Inflammatory macrophage treated with lipopolysaccharide for 1 hour (primary cell): ENCODE measurements at places on chromosomes 12 and 14.
A peak's percentile ranks its signal among the peaks of the same experiment; 100 is the strongest.

GRCh38 chr12:70052931-70053497 lies 190.2 kb upstream of the CNOT2 start:
- DNase-seq, result peak; percentile 69

DNA sequence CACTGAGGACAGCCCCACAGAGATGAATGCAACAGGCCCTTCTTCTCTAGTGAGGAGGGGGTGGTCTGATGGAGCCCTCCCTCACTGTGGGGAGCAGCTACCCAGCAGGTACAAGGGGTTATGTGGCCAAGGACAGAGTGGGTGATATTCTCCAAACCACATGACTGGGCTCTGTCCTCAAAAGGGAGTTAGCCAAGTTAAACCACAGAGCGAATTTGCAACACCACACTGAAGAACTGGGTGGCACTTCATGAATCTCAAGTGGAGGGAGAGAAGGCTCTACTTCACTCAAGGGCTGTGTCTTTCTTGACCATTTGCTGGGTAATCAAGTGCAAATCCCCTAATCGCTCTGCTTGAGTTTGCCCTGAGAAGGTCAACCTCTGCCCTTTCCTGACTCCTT lies 12.5 kb downstream of the GPR68 start:
- DNase-seq, result peak; percentile 28

- peak; percentile 85 for DNase-seq
Measured at GRCh38 chr14:58082491-58083098, 69.4 kb downstream of the ARMH4 start.

DNA sequence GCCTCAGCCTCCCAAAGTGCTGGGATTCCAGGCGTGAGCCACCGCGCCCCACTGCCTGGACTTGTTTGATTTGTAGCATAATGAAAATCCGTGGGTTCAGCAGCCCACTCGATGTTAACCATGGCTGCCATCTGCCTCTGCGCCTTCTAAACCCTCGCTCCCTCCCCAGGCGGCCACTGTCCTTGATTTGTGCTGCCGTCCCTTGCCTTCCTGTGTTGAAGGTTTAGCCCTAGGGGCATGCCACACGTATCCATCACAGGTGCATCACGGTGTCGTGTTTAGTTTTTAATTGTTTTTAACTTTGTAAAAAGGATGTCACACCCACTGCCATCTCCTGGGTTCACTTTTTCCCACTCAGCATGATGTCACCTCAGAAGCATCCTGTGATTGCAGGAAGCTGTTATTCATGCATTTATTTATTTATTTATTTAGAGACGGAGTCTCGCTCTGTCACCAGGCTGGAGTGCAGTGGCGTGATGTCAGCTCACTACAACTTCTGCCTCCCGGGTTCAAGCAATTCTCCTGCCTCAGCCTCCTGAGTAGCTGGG lies 24.5 kb upstream of the ULK1 start:
- peak; percentile 59 for DNase-seq

- no peak for DNase-seq
Measured at GRCh38 chr14:98947911-98948595, 323.9 kb downstream of the BCL11B start.

- no peak for DNase-seq
Measured at GRCh38 chr14:89013698-89014568, 189.5 kb downstream of the TTC8 start.

- no peak for DNase-seq
Measured at GRCh38 chr12:72734581-72734980, 462.4 kb downstream of the TRHDE start.

DNA sequence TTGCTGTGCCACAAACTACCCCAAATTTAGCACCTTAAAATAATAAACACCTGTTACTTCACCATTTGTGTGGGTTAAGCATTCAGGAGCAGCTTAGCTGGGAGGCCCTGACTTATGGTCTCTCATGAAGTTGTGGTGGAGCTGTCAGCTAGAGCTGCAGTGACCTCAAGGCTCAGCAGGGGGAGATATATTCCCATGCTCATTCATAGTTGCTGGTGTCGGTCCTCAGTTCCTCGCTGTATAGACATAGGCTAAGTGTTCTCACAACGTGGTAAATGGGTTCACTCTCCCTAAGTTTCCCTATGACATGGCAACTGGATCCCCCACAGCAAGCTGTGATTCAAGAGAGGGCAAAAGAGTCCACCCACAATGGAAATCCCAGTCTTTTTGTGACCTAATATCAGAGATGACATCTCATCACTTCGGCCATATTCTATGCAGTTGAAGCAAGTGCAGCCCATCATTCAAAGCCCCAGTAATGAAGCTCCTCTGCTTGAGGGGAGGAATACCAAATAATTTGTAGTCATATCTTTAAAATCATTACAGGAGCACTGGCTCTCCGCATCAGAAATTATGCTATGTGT lies 41.1 kb downstream of the PRB3 start:
- peak; percentile 69 for DNase-seq

GRCh38 chr12:130153803-130154202 lies 8.5 kb upstream of the FZD10 start:
- no peak for DNase-seq

- DNase-seq, result no peak
Measured at GRCh38 chr12:107684029-107684795, 1.4 kb upstream of the PWP1 start.

GRCh38 chr12:59388176-59388575 lies 207.7 kb upstream of the SLC16A7 start:
- DNase-seq, result no peak

DNA sequence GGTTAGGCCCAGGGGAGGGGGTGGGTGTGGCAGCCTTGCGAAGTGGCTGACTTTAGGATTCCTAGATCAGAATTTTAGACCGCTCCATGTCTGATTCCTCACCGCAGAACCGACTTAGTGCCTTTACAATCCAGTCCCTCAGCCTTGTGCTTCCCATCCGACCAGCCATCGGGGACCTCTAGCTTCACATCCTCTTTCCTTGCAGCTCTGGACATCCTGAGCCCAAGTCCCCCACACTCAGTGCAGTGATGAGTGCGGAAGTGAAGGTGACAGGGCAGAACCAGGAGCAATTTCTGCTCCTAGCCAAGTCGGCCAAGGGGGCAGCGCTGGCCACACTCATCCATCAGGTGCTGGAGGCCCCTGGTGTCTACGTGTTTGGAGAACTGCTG lies 557 bp downstream of the COPS7A start:
- DNase-seq, result peak; percentile 46

DNA sequence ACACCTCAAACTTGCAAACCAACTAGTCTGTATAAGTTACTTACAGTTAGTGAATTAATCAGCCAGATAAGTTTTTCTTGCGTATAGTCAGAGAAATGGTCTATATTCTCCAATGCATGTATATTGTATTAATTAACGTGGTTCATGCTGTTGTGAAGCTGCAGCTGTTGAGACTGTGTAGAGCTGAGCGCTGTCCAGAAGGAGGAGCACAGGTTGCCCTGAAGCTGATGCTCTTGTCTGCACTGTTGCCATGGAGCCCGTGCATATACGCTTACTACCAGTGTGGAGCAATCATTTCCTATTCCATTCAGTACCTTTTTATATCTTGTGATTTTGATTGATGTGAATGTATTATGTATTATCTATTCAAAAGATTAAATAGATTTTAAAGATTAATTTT lies 74.3 kb upstream of the ARID2 start:
- no peak for DNase-seq

DNA sequence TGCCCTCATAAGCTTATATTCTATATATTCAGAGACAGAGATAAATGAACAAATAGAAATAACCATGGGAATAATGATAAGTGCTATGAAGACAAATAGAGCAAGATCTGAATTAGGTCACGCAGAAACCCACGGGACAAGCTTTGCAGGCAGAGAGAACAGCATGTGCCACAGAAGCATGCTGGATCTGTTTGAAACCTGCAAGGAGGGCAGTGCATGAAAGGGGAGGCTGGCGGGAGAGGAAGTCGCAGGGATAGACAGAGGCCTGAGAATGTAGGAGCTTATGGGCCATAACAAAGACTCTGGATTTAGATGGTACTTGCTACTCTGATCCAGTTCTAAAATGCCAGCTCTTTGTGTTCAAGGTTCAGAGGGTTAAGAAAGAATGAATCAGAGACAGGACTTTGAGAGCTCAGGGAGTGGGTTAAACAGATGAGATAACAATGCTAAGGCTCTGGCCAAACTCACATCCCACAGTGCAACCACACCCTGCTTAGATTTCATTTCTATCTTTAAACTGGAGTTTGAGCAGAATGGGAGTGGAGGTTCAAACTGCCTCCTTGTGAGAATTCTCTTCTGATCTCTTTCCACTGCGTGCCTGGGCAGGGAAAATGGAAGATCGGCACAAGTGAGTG lies 49.2 kb upstream of the PPP1R12A start:
- no peak for DNase-seq

DNA sequence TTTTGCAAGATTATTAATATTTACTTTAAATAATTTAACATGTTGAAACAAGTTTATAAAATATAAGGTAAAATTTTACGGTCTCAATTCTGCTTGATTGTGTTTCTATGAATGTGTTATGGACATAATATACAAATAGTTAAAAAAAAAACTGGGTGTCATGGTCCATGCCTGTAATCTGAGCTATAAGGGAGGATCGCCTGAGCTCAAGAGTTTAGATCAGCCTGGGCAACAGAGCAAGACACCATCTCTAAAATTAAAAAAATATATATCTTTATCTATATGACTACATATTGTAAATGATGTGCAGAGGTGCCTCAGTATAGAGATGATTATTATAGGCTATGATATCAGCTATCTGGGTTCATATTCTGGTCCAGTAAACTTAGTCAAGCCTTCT lies 9.9 kb downstream of the PAPOLA start:
- DNase-seq, result no peak

DNA sequence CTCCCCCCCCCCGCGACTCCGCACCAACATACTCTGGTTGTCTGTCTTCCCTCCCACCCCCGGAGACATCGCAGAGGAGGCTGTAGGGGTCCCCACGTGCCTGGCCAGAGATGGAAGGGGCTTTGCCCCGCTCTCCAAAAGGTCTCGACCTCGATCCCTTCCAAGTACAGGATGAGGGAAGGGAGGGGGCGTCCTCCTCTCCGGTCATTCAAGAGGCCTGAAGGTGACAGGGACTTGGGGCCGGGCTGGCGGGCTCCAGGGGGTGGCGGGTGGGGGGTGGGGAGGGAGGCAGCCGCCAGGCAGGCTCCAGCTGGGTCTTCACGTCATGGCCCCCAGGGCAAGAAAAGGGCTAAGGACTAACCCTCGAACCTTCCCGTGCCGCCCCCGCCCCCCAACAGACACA lies 15.1 kb downstream of the TBX3 start:
- DNase-seq, result no peak

- no peak for DNase-seq
Measured at GRCh38 chr12:3182426-3182825, 105.2 kb downstream of the TSPAN9 start.

DNA sequence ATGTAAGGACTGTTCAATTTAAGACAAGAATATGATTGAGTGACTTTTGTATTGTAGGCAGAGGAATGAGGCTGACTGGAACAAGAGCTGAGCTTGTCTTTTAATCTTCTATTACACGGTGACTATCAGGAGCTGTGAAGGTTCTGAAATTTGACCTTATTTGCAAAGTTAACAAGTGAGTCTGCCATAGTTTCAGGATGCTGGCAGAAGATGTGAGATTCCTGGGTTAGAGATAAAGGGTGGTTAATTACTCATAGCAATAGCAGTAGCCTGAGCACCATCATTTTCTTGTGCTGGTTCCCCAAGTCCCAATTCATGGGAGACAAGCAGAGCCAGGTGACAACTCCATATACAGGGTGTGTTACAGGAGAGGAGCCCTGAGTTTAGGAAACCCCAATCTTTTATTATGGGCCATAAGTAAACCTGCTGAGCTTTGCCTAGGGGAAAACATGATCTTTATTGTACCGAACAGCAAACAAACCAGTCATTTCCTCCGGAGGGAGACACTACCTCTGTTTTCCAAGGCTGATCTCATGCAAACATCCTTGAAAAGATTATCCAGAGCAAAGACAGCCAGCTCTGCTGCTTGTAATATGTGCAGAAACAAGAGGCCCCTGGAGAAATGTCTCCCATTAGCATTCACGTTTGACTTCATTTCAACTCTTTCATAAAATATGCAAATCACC lies 51.7 kb upstream of the DDX11 start:
- no peak for DNase-seq

- peak; percentile 1 for DNase-seq
Measured at GRCh38 chr12:14839262-14839661, 4.1 kb downstream of the ART4 start.

GRCh38 chr12:94336211-94336925 lies 123.3 kb downstream of the CEP83 start:
- DNase-seq, result peak; percentile 58

DNA sequence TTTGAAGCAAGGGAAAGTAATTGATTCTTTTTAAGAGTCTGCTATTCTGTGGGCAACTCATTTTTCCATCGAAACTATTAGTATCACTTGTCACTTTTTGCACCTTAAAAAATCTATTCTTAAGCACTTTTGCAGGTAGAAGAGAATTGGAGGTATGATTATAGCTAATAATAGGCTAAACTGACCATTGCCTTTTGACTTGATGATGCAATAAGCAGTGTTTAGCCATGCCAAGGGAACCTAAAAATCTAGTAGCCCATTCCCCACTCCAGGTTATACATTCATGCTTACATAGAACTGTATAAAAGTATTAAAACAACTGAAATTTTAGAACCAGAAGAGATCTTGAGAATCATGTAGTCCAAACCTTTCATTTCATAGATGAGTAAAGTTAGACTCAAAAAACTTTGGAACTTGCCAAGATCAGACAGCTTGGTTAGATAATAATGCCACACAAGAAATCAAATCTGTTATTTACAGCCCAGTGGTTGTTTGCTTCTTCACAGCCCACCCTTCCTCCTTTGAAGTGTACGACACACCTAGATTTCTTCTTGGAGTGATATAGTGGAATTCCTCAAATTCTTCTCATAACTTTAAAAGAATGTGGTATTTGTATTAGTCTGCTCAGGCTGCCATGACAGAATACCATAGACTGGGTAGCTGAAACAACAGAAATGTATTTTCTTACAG lies 21.7 kb upstream of the GARIN2 start:
- DNase-seq, result no peak

DNA sequence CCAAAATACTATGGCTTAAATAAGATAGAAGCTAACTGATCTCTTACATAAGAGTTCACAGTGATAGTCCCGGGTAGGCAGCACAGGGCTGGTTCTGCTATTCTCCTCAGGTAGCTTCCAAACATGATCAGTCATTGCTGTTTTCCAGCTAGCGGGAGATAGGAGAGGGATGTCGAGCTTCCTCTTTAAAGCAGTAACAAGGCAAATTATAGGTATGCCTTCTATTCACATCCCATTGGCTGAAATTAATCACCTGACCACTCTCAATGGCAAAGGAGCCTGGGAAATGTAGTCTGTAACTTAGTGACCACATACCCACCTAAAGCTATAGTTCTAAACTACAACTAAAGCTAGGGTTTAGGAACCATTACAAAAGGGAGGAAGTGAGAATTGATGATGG lies 34.5 kb upstream of the VRK1 start:
- peak; percentile 54 for DNase-seq

- no peak for DNase-seq
Measured at GRCh38 chr12:44584625-44585024, 291.5 kb downstream of the NELL2 start.

- DNase-seq, result no peak
Measured at GRCh38 chr12:47549258-47549657, 156.6 kb downstream of the RPAP3 start.

DNA sequence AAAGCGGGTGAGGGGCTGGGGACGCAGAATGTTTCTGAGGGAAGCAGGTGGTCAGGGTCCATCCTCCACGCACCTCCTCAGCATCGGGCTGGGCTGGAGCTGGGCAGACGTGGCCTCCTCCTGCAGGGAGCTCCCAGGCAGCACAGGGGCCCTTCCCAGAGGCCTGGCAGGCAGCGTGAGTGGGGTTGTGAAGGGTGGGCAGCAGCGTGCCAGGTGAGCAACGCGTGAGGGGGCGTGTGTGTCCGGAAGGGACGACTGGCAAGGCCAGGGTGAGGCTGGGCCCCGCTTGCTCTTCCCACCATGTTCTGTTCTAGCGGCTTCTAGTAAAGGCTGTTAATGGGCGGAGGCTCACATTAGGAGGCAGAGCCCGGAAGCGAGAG lies 17.1 kb downstream of the ANKRD9 start:
- DNase-seq, result no peak
